NCI-H1092 treated with DMSO at 0.1 percent for 48 hours (cell line): ENCODE measurements at places on chromosomes 1 and 21.

- DNase-seq = no peak
Observed at GRCh38 chr1:179754041-179754624, 11.0 kb downstream of the FAM163A start.

DNA sequence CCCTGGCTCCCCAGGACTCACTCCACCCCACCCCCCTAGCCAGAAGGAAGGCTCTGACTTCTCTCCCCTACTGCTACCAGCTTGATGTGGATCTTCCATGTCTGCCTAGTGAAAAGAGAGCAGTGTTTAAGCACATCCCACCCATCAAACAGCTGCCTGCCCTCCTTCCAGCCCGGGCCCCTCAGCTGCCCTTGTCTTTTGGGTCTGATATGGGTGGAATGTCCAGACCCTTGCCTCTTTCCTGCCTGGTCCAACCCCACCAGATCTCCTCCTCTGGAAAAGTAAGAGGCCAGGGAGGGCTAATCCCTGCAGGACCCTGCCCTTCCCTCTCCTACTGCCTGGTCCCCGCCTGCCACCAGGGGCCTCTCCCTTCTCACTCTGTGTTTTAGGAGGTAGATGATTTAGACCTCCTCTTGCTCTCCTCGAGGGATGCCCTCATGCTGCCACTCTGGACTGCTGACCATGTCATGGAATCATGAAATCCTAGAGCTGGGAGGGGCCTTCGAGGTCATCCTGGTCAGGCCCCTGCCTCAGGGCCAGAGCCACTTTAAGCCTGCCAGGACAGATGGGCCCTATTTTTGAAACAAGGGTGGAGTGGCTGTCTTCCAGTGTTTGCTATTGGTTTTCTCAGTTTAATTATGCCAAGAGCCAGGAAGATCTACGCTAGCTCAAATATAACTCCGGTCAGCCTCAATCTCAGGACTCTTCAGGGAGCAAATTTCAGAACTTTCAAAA, 15.8 kb upstream of the HSPG2 start:
- DNase-seq = no peak

DNA sequence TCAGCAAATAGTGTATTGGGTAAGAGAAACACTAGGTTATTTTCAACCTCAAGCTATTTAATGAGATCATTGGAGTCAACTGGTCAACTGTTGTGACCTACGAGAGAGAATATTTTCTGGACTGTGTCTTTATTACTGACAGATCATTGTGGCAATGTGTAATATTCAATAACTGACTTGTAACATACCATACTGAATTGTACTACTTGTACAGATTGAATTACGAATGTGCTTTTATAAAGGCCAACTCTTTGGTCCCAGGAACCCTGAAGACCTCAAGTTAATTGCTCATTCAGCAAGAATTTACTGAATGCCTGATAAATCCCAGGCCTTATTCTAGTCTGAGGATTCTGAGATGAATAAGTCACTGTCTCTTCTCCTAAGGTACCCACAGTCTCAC, 56.1 kb upstream of the CAMK1G start:
- no peak for DNase-seq

DNA sequence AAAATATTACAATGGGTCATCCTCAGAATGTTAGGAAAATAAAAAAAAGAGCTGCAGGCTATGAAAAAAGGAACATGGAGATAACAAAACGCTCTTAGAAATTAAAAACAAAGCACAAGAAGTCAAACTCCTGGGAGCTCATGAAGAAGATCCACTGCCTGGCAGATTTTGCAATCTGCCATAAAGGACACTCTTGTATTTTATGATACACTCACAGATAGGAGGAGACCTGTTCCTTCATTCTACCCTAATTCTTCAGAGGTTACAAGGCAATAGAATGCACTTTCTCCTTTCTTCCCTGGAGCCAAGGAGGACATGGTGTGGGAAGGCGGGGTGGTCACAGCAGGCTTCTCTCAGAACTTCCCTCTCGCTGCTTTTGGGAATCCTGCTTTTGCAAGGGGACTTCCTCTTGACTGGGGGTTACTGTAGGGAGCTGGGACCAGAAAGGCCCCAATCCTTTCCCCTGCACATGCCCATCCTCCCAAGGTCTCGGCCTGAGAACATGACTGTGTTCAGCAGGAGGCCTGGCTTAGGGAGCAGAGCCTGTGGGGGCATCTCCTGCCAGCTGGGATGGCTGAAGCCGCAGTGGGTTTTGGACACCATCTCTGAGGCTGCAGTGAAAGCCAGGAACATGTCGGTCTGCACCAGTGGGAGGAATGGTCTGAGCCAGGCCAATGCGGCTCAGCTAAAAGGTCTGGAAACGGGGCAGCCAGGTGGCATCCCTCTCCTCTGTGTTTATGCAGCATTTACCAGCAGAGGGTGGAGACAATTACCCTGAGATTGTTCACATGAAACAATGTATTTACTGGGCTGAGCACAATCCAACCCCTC, 44.8 kb downstream of the GPR161 start:
- no peak for DNase-seq

DNA sequence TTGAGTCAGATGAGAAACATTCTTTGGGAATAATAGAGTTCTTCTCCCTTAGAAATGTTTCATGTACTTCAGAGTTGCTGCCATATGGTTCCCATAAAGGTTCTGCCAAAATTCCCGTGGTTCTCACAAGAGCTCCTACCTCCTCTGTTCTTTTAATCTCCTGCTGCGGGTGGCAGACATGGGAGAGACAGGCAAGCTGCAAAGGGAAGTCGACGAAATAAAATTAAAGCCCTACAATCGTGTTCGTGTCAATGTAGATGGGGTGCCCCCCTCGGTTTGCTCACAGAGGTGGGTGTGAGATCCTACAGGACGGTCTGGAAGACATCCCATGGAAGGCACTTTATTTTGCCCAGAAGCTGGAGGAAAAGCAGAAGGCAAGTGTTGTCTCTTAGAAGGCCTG, 276.0 kb downstream of the RWDD3 start:
- no peak for DNase-seq

- no peak for DNase-seq
Observed at GRCh38 chr1:89779151-89779940, 41.5 kb upstream of the LRRC8D start.

- no peak for DNase-seq
Observed at GRCh38 chr1:247173431-247173830, 1.6 kb upstream of the ZNF124 start.

DNA sequence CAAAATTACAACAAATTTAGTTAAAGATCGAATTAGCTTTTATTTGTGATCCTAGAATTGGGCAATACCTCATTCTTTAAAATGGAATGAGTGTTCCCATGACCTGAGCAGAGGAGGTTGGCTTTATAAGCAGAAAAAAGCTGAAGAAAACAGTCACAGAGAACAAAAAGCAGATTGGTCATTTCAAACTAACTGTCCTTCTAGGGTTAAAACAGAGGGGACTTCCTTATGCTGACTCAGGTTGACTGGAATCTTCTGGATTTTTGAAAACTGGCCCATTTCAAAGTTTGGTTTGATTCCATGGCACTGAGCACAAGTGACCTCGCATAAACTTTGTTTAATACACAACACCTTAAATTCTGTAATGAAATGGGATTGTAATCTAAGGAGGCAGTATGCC, 17.6 kb downstream of the NFASC start:
- no peak for DNase-seq

DNA sequence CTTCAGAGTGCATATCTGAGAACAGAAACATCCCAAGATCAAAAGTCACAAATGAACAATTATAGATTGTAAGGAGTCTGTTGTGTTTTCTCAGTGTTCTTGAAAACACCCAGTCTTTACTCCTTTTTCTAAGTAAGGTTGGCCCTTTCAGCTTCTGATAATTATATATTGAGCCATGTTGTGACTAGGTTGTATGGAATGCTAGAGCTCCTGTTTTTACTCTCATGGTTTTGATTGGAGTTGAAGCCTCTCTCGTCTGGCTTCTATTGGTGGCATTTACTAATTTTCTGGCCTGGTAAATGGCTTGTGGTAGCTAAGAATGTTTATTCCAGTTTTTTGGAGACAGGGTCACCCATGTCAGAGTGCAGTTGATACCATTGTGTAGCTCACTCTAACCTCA, 84.7 kb downstream of the NDUFS5 start:
- DNase-seq = no peak

DNA sequence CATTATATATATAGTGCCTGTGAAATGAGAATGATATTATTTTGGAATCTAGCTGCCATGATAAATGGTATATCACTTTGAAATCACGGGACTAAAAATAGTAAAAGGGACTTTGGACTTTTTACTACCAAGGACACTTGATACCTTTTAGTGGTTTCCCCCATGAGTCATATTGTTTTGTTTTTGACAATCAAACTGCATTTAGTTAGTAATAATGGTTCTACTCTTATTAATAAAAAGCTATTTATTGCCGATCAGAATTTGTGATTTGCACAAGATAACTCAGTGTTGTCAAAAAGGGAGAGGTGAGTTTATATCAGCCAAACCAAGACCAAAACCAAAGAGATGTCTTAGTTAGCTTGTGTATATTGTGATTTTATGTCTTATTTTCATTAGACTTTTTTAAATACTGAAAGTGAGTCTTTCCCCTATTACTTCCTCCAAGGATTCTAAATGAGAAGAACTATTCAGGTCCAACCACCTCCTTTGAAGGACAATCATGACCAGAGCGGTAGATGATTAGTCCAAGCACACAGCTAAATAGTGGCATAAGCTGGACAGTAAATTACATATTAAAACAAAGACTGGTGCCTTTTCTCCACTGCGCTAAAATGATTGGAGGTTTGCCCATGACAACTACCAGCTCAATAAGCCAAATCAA, 281.7 kb upstream of the ESRRG start:
- DNase-seq = no peak
